Calu3 (cell line): ENCODE measurements at places on chromosomes 12 and 14. TPM values are rescaled to one million over a fixed set of nuclear protein-coding genes. Genes with fewer than 3 reads are reported as not detected.

DNA sequence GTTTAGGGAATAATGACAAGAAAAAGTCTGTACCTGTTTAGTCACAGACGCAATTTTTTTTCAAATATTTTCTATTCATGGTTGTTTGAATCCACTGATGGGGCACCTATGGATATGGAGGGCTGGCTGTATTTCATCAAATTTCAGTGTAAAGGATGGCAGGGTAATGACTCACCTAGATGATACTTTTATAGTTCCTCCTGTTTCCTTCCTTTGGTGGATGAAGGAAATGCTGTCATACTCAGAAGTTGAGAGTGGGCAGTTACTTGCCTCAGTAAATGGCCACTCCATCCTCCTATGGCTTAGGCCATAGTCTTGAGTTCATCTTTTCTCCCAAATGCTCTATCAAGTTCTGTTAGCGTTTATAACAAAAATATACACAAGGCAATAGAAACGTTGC lies 18.9 kb upstream of the C12orf71 start:
- no peaks in the 10 kb centered on the region for H3K4me1 ChIP-seq
- H3K36me3 ChIP-seq, result no peaks in the 10 kb centered on the region
- H3K27ac ChIP-seq, result no peak overlapping the region
- DNase-seq, result no peak

GRCh38 chr12:116799955-116800354 lies 61.8 kb downstream of the RNFT2 start:
- no peak overlapping the region for H3K27ac ChIP-seq
- no peaks in the 10 kb centered on the region for H3K4me1 ChIP-seq
- H3K4me3 ChIP-seq, result no peak overlapping the region

DNA sequence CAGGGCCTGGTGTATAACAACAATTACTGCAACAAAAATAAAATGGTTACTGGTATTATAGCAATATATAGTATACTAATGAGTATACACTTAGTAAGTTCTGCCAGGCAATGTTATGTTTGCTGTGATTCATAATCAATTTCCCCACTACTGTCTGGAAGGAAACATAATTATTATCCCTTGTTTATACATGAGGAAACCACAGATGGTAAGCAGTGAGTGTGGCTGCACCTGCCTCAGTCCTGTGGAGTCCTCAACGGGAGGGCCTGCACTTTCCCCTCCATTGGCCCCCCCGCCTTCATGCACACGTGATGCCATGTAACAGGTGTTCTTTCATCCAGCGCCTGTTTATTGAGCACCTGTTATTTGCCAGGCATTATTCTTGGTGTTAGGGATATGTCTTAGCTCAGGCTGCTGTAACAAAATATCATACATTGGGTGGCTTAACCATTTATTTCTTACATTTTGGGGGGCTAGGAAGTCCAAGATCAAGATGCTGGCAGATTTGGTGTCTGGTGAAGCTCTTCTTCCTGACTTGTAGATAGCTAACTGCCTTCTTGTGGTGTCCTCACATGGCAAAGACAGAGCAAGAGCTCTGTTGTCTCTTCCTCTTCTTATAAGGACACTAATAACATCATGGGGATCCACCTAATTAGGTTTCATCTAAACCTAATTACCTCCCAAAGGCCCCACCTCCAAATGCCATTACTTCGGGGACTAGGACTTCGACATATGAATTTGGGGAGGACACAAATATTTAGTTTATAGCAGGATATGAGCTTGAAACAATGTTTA lies 59.5 kb upstream of the CHGA start:
- H3K27ac ChIP-seq, result no peak overlapping the region
- no peak overlapping the region for H3K4me3 ChIP-seq
- no peak for DNase-seq
- peaks cover 60% of the 10 kb centered on the region for H3K27me3 ChIP-seq
- H3K4me1 ChIP-seq, result no peaks in the 10 kb centered on the region

GRCh38 chr12:117365049-117365616 lies 3.7 kb upstream of the NOS1 start:
- H3K4me1 ChIP-seq, result no peaks in the 10 kb centered on the region
- DNase-seq, result no peak
- H3K27me3 ChIP-seq, result peaks cover 61% of the 10 kb centered on the region
- no peak overlapping the region for H3K4me3 ChIP-seq
- no peaks in the 10 kb centered on the region for H3K36me3 ChIP-seq

DNA sequence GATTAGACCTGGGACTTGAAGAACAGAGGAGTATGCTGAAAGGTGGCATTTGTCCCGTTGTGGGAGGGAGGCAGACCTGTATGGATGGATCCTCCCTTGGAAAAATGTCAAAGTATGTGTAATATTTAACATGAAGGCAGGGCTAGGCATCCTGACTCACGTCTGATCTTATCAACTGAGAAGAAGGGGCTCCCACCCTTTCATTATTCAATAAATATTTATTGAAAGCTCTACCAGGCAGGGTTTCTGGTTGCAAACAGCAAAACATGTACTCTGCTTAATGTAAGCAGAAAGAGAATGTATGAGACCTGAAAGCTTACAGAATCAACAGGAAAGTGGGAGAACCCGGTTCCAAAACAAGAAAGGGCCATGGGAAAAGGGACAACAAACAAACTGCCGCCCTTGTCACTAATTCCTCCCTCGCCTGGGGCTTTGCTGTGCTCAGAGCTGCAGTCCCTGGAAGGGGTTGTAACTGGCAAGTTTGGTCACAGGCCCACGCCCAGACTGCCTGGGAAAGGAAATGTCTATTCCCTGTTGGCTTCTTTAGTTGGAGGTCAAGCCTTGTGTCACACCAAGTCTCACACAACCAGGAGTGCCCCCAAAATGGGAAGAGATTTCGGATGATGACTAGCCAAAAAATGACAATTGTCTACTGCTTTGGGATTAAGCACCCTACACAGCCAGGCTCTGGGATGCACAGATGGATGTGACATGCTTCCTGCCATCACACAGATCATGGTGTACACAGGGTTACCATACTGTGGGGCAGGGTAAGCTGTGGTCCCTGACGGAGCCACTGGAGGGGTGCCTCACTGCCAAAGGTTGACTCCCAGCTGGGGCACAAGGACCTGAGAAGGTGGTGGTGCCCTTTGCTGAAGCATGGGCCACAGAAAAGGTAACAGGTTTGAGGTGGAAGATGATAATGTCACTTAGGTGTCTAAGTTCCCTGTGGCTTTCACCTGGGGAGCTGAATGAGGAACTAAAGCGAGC lies 36.8 kb downstream of the RAB35 start:
- peak; percentile 29 for DNase-seq
- H3K27ac ChIP-seq, result peak overlapping the region; percentile 35
- H3K27me3 ChIP-seq, result no peaks in the 10 kb centered on the region

DNA sequence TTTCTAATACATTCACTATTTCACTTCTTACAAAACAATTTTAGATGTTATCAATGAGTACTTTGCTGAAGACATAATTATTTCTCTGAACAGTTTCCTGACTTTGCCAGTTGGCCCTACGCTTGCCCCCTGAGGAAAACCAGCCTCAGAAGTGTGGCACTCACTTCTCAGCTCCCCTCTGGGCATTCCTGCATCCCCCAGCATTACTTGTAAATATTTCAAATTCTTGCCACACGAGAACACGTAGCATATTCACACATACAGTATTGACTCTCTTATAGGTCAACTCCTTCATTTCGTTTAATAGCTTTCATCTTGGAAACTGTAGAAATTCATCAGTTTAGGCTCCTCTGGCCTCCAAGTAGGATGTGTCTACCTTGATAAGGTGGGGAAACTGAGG lies 65.2 kb downstream of the OTX2 start:
- H3K4me3 ChIP-seq, result no peak overlapping the region
- H3K36me3 ChIP-seq, result no peaks in the 10 kb centered on the region
- peaks cover 48% of the 10 kb centered on the region for H3K27me3 ChIP-seq
- H3K27ac ChIP-seq, result no peak overlapping the region

GRCh38 chr12:124607681-124608425 lies 40.4 kb upstream of the NCOR2 start:
- H3K4me1 ChIP-seq, result peaks cover 77% of the 10 kb centered on the region
- no peak overlapping the region for H3K4me3 ChIP-seq
- no peak for DNase-seq

DNA sequence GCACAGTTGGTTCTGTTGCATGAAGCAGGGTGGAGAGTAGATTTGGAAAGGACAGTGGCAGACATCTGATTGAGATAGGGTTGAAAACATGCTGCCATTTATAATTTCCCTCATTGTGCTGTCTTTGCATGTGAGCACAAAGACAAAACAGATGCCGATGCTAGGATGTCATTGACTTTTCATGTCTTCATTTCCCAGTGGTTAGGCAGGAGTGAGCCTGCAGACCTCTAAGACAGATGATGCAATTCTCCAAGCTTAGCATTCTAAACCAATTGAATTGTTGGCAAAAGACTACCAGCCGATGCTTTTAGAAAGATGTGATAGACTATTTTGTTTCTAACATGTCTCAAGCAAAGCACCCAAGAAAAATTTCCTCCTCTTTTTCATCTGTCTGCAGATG lies 37.1 kb upstream of the PELI2 start:
- peaks cover 24% of the 10 kb centered on the region for H3K27me3 ChIP-seq
- no peak overlapping the region for H3K4me3 ChIP-seq

DNA sequence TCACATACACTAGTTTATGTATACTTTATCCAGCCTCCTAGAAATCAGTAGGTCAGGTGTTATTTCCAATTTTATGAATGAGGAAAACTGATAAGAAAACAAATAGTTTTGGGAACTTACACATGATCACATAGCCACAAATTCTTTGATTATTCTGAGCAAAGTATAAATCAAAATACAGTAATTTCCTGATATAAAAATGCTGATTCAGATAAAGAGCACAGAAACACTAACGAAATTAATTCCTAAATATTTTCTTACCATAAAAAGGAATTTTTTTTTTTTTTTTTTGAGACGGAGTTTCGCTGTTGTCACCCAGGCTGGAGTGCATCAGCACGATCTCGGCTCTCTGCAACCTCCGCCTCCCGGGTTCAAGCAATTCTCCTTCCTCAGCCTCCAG lies 275.4 kb downstream of the SOX5 start:
- H3K27me3 ChIP-seq, result no peaks in the 10 kb centered on the region
- H3K36me3 ChIP-seq, result no peaks in the 10 kb centered on the region
- DNase-seq, result no peak
- no peaks in the 10 kb centered on the region for H3K4me1 ChIP-seq
- no peak overlapping the region for H3K4me3 ChIP-seq
- no peak overlapping the region for H3K27ac ChIP-seq

GRCh38 chr12:3097836-3098235 lies 20.7 kb downstream of the TSPAN9 start:
- no peak overlapping the region for H3K27ac ChIP-seq
- peaks cover 14% of the 10 kb centered on the region for H3K27me3 ChIP-seq
- H3K4me1 ChIP-seq, result peaks cover 10% of the 10 kb centered on the region

- H3K36me3 ChIP-seq, result no peaks in the 10 kb centered on the region
- no peak overlapping the region for H3K27ac ChIP-seq
These were observed 92.9 kb downstream of the APAF1 start for GRCh38 chr12:98738002-98738401.

DNA sequence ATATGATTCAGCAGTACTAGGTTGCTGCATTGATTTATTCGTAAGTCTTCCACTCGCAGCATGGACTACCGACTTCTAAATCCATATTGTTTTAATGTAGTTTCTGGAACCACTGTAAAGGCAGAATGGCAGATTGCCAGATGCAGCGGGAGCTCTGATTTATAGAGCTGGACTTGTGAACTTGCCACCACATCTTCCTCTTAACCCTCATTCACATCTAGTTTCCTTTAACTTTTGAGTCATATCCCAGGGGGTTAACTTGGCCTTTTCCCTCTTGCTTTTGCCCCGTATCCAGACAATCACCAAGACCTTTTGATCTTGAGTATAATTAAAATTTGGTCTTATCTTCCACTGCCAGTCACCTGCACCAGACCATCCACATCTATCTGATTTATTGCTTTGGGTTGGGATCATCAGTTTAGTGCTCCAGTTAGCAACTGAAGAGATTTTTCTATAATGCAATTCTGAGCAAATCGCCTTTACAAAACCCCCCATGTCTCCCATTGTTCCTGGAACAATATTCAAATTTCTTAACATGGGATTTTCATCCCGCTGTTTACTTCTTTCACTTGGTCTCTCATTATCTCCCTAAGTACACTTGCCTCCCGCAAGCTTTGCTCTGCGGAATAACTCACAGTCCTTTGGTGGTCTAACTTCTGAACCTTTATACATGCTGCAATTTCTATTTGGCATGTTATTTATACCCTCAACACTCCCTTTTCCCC lies 130.5 kb downstream of the ACSS3 start:
- H3K36me3 ChIP-seq, result no peaks in the 10 kb centered on the region
- no peak overlapping the region for H3K4me3 ChIP-seq
- no peak for DNase-seq

DNA sequence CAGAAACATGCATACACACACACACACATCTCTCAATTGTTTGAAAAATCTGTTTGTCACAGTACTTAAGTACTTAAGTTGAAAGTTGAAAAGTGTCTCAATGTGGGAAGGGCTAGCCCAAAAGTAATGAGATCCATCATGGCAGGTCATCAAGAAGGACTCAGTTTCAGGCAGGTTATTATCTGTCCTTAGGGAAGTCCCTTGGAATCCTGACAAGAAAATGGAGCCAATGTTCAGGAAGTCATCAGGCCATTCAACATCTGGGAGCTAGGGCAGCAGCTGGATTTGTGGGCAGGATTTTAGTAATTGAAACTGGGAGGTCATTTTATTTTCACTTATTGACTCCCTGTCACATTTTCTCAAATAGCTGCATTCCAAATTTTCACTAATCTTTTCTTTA lies 56.0 kb downstream of the MSRB3 start:
- H3K4me3 ChIP-seq, result no peak overlapping the region
- no peak for DNase-seq
- peaks cover 15% of the 10 kb centered on the region for H3K4me1 ChIP-seq
- no peaks in the 10 kb centered on the region for H3K27me3 ChIP-seq
- H3K27ac ChIP-seq, result no peak overlapping the region

DNA sequence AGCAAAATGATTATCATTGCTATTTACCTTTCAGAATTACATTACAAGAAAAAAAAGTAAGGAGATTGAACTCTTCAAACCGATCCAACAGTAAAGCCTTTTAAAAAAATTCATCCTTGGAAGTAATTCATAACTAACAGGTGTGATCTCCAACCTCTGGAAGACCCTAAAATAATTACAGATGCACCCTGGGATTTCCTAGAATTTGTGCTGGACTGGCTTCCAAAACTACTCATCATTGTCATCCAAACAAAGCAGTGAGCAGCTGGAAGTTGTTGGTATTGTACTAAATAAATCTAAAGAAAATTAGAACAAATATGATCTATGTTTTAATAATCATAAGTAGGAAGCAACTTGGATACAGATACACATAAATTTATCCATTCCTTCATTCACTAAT lies 1.9 kb upstream of the YBX3 start:
- H3K27me3 ChIP-seq, result no peaks in the 10 kb centered on the region
- H3K27ac ChIP-seq, result no peak overlapping the region
- H3K4me3 ChIP-seq, result no peak overlapping the region
- H3K36me3 ChIP-seq, result peaks cover 33% of the 10 kb centered on the region
- no peak for DNase-seq

The FGF23 gene
- total RNA-seq, result not detected in 2 replicates

The ITGB7 gene
- total RNA-seq, result 4.3 and 5.0 TPM in 2 replicates

The CPNE6 gene
- not detected in 2 replicates for total RNA-seq

The BIN2 gene
- total RNA-seq, result not detected in 2 replicates

The PRICKLE1 gene
- total RNA-seq, result 7.0 and 12.7 TPM in 2 replicates

The LGALS3 gene
- total RNA-seq, result 429 and 672 TPM in 2 replicates
